ENCODE measurements at places on chromosomes 16 and 17.

GRCh38 chr17:19304209-19304608 lies 58.3 kb downstream of the B9D1 start:
- peak; percentile 62 for DNase-seq

DNA sequence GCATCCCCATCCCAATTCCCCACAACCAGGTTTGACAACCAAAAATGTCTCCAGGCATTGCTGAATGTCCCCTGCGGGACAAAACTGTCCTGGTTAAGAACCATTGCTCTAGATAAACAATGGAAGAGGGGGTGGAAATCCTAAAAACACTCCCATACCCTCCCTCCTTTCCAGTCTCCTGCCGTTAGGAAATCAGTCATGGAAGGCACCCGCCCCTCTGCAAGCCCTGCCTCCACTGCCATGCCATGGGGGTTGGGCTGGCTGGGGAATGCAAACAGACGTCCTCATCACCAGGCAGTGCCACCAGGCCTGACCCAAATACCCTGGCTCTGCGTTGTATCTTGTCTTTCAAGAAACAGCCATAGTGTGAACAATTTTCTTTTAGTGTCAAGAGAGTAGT lies 57.5 kb downstream of the CYTH1 start:
- peak; percentile 75 for DNase-seq

DNA sequence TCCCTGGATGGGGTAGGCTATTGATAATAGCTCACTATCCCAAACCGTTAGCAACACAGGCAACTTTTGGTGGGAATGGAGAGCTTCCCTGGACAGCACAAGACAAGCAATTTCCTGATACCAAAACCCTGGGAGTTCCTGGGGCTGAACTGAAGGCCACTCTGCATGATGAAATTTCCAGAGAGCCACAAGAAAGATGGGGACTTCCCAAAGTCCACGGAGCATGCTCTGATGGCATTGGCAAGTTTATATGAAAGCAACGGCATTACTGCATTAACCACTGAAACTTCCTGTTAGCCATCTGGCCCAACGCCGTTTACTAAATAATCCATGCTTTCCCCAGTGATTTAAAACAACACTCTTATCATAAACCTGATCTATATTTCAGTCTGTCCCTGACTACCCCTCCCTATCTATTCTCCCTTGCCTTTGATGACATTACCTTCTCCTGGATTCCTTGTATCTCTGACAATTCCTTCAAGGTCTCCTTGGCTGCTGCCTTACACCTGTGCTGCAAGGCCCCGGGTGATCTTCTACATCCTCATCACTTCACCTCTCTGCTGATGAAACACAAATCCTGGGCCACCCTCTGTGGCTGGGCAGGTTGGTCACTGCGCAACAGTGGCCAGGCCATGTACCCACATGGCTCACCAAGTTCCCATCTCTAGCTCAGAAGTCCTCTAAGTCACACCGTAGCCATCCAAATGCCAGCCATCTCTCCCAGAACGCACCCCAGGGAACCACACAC lies 108.5 kb upstream of the RCVRN start:
- DNase-seq, result no peak

DNA sequence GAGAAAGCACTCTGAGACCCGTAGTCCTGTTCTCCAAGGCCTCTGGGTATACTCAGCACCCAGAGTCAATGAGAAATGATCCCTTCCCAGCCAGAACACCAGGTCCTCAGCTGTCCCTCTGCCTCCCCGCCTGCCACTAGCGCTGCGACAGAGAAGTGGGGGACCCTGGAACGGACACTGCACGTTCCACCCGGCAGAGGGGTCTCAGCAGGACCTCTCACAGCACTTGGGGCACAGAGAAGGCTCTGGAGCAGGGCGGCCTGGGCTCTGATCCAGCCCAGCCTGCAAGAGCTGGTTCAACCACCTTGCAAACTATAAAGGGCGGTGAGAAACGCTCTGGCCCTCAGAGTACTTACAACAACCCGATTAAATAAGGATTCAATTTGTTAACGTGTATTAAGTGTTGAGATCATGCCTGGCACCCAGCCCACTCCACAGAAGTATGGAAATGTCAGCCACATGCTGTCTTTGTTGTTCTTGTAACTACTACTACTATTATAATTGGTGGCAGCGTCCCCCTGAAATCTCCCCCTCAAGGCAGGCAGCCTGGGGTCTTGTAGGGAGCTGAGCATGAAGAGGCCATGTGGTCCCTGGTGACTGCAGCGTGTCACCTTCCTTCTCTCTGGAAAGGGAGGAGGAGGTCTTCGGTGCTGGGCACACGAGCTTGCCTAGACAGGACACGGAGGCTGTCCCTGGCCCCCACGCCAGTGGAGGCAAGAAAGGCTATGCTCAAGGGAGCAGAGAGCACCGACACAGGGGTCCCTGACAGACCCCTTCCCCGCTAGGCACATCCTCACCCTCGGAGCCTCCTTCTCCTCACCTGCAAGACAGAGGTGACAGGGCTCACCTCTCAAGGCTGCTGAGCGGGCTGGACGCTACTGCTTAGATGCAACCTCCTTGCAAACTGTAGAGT lies 2.4 kb downstream of the OSGIN1 start:
- DNase-seq, result no peak

GRCh38 chr17:38741921-38742410 lies 6.2 kb downstream of the PCGF2 start:
- peak; percentile 81 for DNase-seq

GRCh38 chr17:73791121-73791520 lies 146.9 kb upstream of the SDK2 start:
- DNase-seq, result no peak

GRCh38 chr17:57114085-57114673 lies 29.1 kb downstream of the AKAP1 start:
- DNase-seq, result no peak

DNA sequence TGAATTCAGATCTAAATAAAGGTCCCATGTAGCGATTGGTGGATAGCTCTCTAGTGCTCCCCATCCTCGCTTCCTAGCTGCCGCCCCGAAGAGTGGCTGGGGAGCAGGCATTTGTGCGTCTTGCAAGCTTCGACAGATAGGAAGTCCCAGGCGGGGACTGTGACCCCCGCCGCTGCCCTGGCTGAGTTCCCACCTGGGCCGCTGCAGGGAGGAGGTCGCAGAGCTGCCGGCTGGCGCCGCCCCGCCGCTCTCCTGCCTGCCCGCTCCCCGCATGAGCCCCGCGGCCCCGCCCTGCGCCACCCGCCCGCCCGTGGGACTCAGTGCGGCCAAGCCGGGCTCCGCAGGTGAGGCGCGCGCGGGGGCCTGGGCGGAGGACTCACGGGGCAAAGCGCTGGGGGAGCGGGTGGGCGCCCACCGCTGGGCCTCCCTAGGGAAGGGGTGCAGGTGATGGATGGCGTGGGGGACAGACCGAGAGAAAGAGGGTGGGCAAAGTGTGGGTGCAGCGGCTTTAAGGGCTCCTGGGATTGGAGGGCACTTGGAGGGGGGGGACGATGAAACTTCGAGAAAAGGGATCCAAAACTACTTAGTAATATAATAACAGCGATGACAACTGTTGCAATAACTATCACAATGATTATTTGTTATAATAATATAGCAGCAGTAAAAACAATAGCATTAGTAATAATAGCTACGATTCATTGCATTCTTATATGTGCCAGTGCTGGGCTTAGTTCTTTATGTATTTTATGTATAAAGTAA lies at the start of gene OTOA:
Gene OTOA, plus strand, starts transcription at position 80 of the 759 bp plus-strand sequence. CDS start 14,547 bp downstream, outside the sequence.
- DNase-seq, result no peak

DNA sequence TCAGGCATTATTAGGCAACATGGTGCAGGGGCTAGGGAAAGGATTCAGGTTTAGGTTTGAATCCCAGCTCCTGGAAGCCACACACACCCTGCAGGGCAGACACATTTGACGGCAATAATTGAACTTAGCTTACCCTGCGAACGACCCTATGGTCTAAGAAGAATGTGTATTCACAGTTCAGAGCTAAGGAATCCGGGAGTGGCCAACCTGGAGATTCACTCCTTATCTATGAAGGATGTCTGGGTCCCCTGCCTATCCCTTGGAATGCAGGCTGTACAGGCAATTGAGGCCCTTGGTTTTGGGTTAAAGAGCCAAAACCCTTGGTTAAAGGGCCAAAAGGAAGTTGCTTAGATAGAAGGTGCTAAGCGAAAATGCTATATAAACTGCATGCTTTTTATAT lies 2.9 kb upstream of the SYT17 start:
- DNase-seq, result no peak

GRCh38 chr16:9151074-9151473 lies 59.6 kb downstream of the HAPSTR1 start:
- DNase-seq, result no peak

- peak; percentile 88 for DNase-seq
Observed at GRCh38 chr17:50550661-50551432, 3.9 kb downstream of the SPATA20 start.

GRCh38 chr16:87066133-87067002 lies 250.8 kb downstream of the C16orf95 start:
- DNase-seq, result no peak

DNA sequence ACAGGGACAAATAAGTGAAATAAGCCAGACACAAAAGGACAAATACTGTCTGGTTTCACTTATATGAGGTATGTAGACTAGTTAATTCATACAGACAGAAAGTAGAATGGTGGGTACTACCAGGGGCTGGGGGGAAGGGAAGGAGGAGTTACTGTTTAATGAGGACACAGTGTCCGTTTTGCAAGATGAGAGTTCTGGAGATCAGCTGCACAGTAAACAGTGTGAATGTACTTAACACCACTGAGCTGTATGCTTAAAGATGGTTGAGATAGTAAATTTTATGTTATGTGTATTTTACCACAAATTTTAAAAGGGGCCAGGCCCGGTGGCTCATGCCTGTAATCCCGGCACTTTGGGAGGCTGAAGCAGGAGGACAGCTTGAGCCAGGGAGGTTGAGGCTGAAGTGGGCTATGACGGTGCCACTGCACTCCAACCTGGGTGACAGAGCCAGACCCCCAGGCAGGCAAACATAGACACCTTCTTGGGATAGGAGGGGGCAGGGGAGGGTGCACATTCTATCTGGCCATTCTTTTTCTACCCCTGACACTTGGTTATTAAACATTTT lies 23.5 kb downstream of the LRRC75A start:
- no peak for DNase-seq

DNA sequence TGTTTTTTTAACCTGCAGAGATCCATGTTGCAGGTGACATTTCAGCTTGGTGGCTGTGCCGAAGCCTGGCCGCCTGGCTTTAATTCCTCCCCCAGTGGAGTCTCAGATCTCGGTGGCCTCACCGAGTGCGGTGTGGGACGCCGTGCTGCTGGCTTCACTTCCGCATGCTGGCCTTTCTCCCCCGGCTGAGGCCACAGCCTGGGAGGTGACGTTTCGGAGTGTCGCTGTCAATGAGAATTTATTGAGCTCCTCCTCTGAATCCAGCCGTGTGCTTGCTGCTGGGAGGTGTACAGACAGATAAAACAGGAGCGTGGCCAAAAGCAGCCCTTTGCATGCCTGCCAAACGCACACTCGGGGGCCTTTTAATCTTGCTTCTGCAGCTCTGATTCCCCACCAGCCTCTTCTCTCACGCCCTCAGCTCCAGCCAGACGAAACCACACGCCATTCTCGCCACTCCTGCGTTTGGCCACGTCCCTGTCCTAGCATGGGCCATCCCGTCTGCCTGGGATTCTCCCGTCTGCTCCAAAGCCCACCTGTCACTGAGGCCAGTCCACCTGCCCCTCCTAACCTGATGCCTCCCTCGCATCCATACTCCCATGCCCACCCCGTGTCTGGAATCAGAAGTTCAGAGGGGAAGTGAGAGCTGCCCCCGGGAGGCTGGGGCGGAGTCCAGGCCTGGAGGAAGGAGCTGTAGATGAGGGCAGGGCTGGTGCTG lies 3.6 kb downstream of the GSE1 start:
- no peak for DNase-seq

DNA sequence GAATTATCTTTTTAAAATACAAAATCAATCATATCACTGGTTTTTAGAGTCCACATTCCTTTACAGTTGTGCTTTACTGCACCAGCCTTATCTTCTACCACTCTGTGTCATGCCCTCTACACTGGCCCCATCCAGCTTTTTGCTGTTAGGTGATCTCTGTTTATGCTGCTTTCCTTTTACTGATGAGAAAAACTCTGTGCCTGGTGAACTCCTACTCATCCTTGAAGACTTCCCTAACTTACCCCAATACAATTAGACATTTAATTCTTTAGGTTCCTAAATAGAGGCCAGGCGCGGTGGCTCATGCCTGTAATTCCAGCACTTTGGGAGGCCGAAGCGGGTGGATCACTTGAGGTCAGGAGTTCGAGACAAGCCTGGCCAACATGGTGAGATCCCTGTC lies 64.6 kb downstream of the MRTFB start:
- no peak for DNase-seq

DNA sequence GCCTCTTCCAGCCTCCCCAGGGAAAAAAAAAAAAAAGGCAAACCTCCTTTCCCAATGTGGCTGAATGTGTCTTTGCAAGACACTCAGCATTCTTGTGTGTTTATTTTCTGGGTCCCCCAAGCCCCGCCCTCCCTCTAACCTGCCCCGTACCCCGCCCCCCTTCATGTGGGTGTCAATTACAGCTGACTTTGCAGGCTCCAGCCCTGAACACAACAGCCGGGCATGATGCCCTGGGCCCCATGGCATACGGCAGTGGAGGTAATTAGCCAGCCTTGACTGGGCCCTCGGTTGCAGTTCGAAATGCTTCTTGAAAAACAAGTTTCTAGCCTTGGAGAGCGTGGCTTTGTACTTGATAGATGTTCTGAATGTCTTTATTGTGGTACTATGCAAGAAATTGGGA lies 354.7 kb upstream of the RBFOX1 start:
- DNase-seq, result no peak

- DNase-seq, result no peak
Observed at GRCh38 chr16:17370223-17370707, 100.5 kb downstream of the XYLT1 start.

Data from left lobe of liver (tissue), 2 donors.